Stimulated activated naive CD8-positive, alpha-beta T cell treated with anti-CD3 and anti-CD28 coated beads, Interleukin-15, Interleukin-2, amounts not matched to agents 100 U/mL and 50 U/mL, for 24 hours (primary cell): ENCODE measurements at places on chromosomes 11 and 22.

- no peak for DNase-seq
These were observed 93.7 kb downstream of the ZBTB16 start for GRCh38 chr11:114153224-114153623.

GRCh38 chr22:49297871-49298721 lies 529.6 kb downstream of the BRD1 start:
- DNase-seq: no peak

DNA sequence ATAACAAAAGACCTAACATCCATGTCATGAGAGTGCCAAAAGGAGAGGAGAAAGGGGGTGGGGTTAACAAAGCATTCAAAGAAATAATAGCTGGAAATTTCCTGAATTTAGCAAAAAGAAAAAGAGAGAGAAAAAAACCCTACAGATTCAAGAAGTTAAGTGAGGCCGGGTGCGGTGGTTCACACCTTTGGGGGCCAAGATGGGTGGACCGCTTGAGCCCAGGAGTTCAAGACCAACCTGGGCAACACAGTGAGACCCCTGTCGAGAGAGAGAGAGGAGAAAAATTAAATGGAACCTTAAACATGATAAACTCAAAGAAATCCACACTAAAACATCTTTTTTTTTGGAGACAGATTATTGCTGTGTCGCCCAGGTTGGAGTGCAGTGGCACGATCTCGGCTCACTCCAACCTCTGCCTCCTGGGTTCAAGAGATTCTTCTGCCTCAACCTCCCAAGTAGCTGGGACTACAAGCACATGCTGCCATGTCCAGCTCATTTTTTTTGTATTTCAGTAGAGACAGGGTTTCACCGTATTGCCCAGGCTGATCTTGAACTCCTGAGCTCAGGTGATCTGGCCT lies 8.9 kb upstream of the CLDN5 start:
- no peak for DNase-seq

DNA sequence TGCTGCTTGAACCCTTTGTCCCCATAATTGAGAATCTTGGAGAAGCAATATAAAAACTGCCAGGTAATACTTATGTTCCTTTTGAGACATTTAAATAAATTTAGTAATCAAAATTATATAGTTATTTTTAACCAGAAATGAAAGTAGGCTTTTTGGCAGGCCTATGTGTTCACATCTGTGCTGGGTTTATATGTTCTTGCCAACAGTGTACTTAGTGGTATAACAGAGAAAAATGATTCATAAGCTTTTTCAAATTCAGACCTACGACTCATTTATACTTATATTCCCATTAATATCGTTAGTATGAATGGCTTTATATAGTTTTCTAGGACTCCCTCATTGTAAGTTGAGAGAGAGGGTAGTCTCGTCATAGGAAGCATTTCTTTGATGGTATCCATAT lies 79.0 kb downstream of the DDX10 start:
- DNase-seq: no peak

DNA sequence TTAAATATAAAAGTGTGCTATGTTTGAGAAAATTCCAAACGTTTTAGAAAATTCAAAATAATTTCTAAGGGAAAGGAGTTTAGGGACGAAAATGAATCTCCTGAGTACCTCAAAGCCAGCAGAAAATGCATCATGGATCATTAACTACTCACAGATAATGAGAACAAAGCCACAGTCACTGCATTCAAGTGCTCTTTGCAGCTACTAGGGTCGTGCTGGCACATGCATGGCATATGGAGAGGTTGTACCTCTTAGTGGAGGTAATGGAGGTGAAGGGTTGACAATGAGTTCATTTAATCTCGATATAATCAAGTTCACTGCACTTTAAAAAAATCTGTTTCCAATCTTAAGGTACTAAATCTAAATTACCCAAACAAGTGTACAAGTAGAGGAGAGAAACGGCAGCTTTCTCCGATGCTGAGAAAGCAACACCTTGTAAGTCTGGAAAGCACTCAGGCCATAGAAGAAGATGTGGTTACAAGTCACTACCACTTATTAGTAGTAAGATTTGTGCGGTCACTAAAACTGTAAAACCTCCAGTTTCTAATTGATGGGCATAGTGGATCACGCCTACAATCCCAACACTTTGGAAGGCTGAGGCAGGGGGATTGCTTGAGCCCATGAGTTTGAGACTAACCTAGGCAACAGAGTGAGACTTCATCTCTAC lies 261.1 kb upstream of the ANO3 start:
- DNase-seq: no peak

DNA sequence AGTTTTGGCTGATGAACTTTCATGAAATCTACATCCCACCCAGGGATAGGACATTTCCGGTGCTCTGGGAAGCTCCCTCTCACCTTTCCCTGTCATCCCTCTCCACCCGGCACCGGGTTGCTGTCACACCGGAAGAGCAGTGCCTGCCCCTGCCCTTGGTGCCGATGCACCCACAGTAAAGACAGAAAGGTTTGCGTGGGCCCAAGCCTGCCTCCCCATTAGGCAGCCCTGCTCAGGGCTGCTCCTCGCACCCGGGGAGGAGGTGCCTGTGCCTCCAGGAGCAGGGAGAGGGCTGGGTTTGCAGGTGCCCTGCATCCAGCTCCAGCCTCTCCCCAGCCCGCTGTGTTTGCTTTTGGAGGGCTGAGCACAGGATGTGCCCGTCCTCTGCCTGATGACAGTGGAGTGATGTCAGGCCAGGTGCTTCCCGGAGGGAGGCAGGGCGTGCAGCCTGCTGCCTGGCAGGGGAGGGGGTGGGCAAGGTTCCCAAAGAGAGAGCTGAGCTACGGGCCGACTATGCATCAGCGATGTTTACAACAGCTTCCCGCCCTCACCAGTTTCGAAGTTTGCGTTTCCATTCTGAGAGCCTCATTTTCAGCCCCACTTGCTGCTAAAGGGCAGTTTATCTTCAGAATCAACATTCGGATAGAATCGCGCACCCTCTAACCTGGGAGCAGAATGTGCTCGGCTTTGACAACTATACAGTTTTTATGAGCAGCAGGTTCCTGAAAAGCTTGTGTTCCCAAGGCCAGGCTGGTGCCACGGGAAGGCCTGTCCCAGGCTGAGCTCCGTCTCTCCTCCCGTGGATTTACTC lies 83.2 kb upstream of the CLDN5 start:
- DNase-seq: peak; percentile 26

DNA sequence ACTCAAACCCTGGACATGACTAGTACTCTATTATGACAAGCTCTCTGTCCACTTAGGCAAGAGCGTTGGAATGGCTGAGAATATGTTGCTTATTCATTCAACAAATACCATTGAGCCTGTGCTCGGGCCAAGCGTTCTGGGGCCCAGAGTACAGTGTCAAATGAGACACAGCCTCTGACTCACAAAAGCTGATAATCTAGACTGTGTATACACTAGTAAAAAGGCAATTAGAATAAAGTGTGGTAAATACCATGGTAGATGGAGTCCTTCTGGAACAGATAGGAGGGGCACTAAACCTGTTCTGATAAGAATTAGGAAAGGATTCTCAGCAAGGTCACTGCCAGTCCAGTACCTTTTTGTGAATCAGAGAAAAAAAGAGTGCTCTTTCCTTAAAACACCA lies 24.7 kb downstream of the KCNE3 start:
- DNase-seq: no peak

- DNase-seq: no peak
These were observed 5.4 kb downstream of the OR8B12 start for GRCh38 chr11:124538019-124538418.

DNA sequence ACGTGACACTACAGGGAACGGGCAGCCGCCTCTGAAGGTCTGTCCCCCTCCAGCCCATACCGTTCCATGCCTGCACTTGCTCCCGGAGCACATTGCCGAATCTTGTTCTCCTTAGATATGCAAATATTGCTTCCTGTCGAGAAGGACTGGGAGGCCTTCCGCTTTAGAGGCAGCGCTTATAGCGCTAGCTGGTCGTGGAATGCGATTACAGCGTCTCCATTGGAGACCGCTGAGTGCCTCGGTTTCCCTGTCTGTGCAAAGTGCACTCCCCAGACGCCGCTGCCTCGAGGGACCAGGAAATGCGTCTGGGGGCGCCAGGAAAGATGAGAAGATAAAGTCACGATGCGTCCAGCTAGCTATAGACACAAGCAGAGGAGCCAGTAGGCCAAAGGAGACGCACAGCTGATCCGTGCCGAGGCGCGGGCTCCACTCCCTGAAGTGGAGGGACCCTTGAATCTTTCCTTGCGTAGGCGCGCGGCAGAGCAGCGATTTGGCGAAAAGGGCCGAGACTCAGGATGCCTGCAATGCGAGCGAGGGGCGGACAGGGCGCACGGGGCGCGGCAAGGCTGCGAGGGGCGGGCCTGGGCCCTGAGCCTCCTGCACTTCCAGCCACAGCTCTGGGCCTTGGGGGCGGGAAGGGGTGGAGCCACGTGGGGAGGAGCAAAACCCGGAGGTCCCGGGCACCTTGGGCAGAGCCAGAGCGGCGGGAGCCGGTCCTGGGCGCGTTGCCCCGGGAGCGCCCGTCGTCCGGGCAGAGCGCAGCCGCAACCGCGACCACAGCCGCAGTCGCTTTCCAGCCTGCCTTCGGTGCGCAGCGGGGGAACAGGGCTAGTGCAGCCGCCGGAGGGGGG lies at the start of gene RASSF10:
TSS of gene RASSF10 (plus strand) at position 692 of the 851 bp plus-strand sequence. CDS start 261 bp downstream, outside the sequence.
- DNase-seq: peak; percentile 19

- no peak for DNase-seq
These were observed 12.7 kb downstream of the TOM1 start for GRCh38 chr22:35312198-35313059.

DNA sequence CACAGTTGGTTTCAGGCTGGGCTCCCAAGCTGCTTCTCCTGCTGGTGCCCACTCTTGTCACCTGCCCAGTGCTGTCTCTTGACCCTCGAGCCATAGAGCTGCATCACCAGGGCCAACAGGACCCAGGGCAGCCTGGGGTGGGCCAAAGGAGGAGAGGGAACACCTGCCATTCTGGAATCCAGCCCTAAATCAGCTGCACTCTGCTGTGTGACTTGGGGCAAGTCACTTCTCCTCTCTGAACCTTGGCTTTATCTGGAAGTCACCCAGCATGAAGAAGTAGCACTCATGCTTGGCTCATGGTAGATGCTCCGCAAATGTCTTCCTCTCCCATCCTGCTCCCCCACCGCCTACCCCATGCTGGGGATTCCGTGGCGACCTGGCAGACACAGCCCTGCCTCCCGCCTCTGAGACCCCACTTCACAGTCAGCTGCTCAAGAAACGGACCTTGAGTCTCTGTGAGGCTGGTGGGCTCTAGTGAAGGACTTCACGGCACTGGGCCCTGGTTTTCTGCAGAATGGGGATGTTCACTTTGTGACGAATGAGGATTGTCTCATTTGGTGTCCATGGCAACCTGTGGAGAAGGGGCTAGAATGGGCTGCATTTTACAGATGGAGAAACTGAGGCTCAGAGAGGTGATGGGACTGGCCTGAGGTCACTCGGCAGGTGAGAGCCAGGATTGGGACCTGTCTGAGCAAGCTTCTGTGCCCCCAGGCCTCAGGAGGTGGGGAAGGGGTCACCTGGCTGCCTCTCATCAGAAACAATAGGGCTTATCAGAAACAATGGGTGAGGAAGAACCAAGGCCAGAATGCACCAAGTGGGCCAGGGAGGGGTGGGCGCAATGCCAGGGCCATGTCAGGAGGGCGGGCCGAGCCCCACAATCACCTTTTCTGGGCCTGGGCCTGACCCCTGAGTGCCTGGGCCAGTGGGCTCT lies 12.4 kb downstream of the EMID1 start:
- no peak for DNase-seq

GRCh38 chr11:7936615-7937014 lies 4.9 kb downstream of the OR10A3 start:
- DNase-seq: no peak

DNA sequence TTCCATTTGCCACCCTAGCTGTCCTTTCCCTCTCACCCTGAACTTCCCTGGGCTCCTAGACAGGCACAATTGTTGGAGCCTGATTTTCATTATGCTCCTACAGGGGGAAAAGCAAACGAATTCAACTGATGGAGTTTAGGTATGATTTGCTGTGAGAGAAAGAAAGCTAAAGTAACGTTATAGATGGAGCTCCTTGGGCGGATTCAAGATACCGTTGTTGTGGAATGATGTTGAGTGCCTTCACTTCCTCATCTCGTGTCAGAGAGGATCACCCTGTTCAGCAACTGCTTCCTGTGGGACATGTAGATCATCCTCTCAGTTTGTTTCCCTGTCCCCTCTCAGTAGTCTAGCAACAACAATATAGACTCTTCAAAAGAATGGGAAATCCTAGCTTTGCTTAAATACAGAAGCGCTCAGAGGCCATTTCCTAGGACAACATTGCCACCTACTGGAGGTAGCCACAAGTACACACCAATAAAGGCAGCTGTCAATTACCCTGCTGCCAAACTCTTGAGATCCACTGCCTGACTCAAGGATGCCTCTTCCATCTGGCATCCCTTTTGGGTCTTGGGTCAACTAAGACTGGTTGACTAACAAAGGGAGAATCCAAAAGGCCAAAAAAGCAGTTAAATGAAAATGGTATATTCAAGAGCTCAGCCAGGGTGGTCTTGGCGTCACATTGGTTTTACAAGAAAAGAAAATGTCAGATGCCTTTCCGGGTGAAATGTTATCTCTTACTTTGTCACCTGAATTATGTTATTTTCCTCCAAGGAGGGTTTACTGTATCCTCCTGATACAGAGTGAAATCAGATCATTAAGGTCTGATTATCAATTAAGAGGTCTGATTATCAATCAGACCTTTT lies 13.5 kb upstream of the DTX4 start:
- peak; percentile 52 for DNase-seq

DNA sequence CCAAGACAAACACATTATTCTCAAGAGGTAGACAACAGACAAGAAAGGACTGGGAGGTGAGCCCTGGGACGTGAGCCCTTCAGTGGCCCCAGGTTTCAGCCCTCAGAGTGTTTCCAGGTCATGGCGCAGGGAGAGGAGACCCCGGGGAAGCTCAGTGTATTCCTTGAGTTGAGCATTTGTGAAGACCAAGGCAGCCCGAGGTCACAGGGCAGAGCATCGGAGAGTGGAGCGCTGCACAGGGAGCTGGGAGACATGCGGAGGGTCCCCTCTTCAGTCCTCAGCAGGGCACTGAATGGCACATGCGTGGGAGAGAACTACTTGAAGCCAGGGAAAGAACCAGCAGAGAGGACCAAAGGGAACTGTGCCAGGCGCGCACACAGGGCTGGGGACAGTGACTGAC lies 11.7 kb downstream of the KRTAP5-6 start:
- no peak for DNase-seq

GRCh38 chr11:96105197-96105895 lies 181.4 kb upstream of the MTMR2 start:
- DNase-seq: no peak

DNA sequence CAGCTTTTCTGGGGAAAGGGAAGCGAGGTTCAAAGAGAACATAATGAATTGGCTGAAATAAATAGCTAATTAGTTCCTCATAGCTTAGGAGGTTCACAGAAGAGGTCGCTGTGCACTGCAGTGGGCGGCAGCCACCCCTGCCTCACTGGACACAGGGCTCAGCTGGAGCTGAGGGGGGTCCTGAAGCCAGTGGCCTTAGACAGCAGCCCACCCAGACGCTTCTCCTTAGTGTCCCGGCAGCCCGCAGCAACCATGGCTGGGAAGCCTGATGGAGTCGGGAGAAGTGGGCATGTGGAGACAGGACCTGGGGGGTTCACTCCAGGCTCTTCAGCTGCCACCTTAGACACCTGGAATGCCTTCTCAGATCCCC lies 75.4 kb downstream of the TRIM29 start:
- no peak for DNase-seq
